Nucleus accumbens (tissue), 56 donors: ENCODE measurements at places on chromosomes 7 and 10.

- no peak for DNase-seq
Observed at GRCh38 chr7:142867097-142867378, 12.2 kb downstream of the EPHB6 start.

- no peak for DNase-seq
Observed at GRCh38 chr10:85857305-85857704, 509.3 kb downstream of the GRID1 start.

DNA sequence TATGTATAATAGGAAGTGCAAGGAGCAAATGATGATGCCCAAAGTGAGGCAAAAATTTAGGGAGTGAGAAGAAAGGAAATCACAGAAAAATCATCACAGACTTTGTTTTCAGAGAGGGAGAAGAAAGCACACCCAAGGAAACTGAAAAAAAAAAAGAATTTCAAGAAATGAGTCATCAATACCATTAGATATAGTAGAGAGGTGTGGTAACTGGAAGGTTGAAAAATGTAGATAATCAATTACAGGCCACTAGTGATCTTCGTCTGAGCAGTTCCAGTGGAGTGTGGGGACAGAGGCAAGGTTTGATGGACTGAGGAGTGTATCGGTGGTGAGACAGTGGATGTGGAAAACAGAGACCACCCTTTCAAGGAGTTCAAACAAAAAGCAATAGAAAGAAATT is 31.7 kb downstream of the ASB4 start:
- no peak for DNase-seq

DNA sequence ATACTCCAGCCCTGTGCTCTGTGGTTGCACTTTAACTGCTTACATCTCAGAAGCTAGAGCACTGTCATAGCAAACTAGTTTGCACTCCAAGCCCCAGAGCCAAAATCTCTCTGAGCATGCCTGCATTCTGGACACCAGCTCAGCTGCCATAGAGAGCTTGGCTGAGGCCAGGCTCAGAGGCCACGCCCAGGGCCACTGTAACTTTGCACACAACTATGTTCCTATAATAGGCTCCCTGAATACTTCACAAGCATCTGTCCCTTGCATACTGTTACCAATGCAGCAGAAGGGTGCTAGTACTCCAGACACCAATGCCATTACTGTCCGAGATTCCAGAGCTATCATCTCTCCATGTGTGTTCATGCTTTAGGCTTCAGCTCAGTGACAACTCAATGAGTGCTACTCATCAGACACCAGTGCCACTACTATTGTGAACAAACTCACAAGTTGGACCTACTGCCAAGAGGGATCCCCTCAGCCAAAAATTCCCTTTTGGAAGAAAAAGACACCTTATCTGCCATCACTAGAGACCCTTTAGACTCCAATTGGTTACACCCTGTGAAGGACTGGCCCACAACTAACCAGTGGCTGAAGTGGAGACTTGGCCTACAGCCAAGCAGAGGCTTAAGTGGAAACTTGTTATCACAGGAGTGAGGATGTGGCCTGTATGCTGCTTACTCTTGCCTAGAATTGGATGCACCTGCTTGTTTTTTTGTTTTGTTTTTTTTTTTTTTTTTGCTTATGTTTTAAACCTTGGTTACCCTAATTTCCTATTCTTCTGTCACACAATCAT is 211.6 kb upstream of the MAGI2 start:
- DNase-seq: no peak

GRCh38 chr10:110446277-110446676 is 51.4 kb upstream of the DUSP5 start:
- no peak for DNase-seq

DNA sequence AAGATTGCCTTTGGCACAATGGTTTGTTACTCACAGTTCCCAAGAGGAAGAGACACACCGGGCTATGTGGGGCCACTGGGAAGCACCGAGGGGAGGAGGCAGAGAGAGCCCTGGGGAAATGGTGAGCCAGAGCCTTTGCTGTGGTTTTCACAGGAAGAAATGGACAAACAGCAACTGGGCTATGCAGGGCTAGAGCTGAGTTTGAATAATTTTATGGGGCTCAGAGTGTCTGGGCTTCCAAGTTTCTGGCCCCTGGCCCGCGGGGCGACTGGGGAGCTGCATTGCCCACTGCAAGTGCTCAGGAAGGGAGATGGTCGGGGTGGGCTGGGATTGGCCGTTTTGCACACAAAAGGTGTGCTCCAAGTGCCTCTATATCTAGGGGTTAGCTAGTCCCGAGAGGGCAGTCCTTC is 92.6 kb downstream of the CHST15 start:
- no peak for DNase-seq

- DNase-seq: no peak
Observed at GRCh38 chr10:22372917-22373316, 27.6 kb downstream of the SPAG6 start.

DNA sequence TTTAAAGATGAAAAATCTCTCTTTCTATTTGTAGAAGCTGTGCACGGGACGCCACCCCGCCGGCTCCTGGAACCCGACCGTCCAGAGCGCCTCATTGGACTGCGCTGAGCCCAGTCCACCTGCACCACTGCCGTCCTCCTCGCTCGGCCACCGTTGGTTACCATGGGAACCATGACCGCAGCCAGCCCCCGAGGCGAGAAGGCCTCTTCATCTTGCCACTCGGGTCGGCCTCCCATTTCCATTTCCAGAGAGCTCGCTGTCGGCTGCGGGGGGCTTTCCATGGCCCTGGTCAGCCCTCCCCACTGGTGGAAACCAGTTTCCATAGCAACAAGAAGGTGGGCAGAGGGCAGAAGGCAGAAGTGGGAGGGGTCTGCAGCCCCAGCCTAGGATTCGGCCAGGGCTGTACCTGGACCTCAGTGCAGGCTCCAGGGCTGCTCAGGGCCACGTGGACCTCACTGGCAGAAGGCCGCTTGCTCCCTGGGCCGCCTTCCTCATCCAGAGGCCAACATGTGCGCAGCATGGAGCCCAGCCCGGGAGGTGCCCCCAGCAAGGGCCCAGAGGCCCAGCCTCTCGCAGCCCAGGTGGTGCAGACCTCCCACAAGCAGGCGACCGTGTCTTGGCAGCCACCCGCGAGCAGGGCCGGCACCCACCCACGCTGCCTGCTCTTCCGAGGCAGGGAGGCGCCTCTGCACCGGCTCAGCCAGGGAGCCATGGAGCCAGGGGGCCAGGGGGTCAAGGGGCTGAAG is 283.5 kb upstream of the PPP2R2D start:
- no peak for DNase-seq

DNA sequence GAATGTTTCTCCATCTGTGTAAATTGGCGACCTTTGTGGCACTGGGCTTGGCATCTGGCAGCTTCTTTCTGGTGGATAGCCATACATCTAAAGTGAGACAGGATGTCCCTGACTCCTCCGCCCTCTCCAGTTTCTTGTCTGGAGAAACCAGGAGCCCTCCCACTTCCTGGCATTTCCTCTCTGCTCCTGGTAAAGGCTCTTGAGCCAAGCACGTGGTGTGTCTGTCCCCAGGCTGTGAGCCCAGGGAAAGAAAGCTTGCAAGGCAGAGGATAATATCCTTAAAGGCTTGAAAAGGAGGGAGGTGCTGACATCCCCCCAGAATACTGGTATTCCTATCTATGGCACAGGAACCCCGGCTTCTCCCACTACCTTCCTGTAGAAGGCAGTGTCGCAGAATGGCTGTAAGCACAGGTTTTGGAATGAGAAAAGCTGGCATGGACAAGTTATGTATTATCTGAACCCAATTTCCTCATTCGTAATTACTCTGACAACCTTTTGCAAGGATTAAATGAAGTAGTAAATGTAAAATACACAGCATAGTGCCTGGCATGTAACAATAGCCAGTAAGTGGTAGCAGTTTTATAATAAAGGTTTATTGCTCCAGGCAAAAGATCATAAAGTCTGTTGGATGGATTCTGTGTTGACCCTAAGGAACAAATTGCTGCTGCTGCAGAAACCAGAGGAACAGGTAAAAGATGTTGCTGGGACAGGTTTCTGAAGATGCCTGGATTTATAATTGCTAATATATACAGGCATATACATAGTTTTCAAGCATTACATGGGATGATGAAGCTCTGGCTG is 11.8 kb upstream of the ACSL5 start:
- DNase-seq: no peak

DNA sequence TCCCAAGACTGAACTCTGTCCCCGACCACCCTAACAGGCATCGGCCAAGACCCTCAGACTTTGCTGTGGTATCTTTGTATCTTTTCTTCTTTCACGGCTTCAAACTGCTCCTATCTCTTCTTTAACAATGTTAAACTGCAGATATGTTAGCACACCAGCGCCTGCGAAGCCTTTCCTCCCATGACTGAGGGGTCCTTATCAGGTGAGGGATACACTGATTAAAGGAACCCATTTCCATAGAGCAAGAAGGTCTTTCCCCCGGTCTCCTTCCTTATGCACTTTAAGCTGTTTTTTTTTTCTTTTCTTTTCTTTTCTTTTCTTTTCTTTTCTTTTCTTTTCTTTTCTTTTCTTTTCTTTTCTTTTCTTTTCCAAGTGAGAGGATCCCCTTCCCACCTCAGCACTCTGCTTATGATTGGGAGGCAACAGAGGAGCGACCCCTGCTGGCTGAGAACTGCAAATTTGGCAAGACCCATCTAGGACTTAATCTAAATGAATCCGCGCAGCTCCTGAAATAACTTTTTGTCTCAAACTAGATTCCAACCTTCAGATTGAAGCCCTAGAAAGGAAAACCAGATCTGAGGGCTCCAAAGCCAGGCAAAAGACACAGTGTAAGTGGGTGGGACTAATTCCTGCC is 109.9 kb downstream of the ITGB8 start:
- no peak for DNase-seq

- peak; percentile 59 for DNase-seq
Observed at GRCh38 chr10:59175538-59176240, 754 bp upstream of the PHYHIPL start.

DNA sequence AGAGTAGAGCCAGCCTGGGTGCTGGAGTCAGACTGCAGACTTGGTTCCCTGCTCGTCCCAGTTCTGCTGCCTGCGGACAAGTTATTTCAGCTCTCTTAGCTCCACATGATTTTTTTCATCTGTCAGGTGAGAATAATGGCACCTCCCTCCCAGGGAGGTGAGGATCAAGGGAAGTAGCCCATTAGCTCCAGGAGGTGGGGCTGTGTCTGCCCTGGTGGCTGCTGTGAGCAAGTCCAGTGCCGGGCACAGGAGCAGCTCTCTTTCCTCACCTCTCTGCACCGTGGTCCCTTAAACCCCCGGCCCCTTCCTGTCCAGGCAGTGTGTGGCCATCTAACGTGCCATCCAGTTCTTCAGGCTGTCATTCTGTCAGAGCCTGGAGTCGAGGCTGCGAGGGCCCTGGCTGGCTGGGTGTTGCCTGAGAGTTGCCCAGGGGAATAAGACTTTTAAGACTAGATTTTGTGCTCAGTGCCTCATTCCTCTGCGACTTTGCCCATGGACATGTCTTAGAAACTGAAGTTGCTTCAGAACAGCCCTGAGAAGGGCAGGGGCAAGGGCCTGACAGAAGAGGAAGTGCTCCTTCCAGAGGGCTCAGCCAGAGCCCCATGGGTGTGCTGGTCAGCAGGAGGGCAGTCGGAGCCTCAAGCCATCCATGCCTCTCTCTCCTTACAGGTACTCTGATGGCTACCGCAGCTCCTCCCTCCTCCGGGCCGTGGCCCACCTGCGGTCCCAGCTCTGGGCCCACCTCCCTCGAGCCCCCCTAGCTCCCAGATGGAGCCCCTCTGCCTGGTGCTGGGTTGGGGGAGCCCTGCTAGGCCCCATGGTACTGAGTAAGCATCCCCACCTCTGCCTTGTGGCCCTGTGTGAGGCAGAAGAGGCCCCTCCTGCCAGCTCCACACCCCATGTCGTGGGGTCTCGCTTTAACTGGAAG is 5.0 kb downstream of the ABCB8 start:
- no peak for DNase-seq

DNA sequence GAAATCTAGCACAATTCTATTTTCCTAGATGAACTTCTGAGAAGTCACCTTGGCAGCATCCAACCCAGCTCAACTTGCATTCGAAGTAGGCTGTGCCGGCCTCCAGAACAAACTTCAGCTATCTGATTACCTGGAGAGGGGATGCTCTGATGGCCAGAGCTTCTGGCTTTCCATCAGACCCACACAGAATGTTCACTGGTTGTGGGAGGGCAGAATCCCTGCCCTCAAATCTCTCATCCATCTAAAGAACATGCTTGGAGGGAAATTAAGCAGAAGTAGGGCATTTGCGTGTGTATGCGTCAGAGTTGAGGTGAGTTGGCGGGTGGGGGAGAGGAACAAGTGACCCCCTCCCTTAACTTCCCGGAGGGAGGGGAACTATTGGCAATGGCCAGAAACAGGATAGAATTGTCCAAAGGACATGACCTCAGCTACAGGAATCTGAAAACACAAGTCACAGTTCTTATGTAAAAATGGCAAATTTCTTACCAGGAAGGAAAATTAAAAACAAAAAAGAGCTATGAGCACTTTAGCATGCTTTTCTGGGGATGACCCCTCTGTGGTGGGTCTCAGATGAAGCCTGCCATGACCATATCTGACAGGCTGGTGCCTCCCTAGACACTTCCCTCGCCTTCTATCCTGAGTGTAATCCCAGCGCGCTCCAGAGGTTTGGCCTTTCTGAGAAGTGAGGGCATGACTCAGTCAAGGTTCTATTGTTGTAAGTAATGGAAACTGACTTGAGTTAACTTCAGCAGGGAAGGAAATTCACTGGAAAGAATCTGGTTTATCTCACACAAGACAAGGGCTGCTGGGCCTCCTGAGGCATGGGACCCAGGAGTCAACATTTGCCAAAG is 278.8 kb downstream of the RPS24 start:
- DNase-seq: no peak

- DNase-seq: no peak
Observed at GRCh38 chr10:128739930-128740329, 613.7 kb upstream of the MKI67 start.

DNA sequence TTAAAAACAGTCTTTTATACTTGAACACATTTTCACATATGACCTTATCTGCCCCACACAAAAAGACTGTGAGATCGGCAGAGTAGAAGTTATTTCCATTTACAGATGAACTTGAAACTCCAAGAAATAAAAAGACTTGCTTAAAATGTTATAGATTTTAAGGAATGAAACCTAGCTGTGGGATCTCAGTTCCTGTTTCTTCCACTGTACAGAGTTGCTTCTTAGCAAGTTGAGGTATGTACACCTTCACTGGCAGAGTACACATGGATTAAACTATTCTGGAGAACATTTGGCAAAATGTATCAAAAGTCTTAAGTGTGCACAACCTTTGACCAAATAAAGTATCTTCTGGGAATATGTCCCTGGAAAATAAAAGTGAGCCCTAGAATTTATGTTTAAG is 48.3 kb downstream of the A1CF start:
- DNase-seq: no peak

GRCh38 chr10:120998251-120998650 is 147.1 kb downstream of the WDR11 start:
- DNase-seq: no peak
